ENCODE measurements at places on chromosomes 6 and 20.
A peak's percentile ranks its signal among the peaks of the same experiment; 100 is the strongest.

DNA sequence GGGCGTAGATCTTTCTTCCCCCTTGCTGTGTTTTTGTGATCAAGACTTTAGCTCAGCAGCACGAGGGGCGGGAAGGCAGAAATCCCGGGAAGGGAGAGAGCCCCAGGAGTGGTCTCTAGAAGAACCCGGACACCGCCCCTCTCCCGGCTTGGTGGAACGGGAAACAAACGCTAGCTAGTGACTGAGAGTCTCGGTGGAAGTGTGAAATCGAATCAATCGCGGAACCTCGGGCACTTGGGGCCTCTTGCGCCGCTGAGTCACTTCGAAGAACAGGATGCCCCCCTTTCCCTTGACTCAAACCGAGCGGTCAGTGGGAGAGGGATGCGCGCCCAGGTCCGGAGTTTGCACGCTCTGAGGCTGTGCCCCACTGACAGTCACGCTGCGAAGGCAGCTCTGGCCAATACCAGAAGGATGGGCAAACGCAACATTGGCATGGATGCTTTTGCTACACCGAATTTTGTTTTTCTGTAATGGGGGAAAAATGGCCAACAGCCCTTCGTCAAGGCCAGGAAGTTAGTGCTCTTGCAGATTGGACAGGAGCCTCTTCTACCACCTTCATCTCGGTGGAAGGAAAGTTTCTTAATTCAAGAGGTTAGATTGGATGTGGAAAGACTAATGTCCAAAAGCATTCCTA lies 1.6 kb upstream of the OLIG3 start:
- DNase-seq, result no peak

- DNase-seq, result no peak
Observed at GRCh38 chr20:25437153-25437581, 29.7 kb downstream of the GINS1 start.

GRCh38 chr6:108961985-108962384 lies 113.8 kb downstream of the ARMC2 start:
- DNase-seq, result no peak

DNA sequence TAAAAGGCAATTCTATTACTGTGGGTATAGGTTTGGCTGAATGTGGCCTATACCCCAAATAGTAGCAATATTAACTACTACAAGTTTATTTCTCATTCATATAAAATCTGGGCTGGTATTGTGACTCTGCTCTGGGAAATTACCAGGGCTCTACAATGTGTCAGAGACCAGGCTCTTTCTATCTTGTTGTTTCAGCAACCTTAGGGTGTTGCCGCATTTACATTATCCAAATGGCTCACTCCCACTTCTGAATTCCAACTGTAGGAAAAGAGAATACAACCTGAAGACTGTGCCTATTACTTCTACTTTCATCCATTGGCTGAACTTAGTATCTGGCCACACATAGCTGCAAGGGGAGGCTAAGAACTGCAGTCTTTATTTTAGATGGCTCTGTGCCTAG lies 106.7 kb upstream of the CENPW start:
- DNase-seq, result no peak

- no peak for DNase-seq
Observed at GRCh38 chr6:63795006-63795405, 159.4 kb downstream of the PHF3 start.

- DNase-seq, result no peak
Observed at GRCh38 chr6:142763205-142763604, 181.8 kb downstream of the HIVEP2 start.

- no peak for DNase-seq
Observed at GRCh38 chr6:134251320-134251719, 66.6 kb downstream of the SGK1 start.

- DNase-seq, result no peak
Observed at GRCh38 chr20:59994697-59995122, 36.5 kb downstream of the CDH26 start.

DNA sequence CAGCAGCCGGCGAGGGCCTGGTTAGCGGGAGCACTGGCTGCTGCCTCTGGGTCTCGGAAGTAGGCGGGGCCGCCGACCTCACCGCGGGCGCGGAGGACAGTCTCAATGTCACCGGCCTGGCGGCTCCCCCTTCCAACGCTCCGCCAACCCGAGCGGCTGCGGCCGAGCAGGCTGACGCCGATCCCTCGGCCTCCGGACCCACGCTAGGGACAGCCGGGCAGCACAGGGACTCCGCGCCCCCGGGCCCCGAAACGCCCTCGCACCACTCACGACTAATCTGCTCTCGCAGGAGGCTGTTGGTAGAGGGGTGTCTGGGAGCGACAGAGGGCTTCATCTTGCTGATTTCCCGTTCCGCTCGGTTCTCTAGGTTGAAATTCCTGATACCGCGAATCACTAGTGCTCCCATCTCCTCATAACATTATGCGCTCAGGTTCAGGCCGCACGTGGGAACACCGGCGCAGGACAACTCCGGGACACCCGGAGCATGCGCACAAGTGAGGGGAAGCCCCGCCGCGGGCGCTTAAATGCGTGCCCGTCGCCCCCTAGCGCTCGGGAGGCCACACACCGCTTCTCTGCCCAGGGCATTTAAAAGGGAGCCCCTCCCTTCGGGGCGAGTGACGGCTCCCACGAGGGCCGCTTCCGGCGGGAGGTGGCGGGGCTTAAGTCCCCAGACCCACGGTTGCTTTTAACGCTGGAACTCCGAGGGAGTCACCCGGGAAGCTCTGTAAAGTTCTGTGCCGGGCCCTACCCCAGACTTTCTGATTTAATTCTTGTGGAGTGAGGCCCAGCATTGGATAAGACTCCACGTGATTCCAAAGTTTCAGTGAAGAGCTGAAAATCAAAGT lies at the start of gene NDUFAF4:
Gene NDUFAF4, minus strand, starts transcription at position 496 of the 845 bp plus-strand sequence. Its CDS starts 90 bp downstream, at position 406.
- peak; percentile 93 for DNase-seq

- no peak for DNase-seq
Observed at GRCh38 chr6:108417027-108417426, 122.2 kb downstream of the AFG1L start.

- DNase-seq, result no peak
Observed at GRCh38 chr6:27873021-27873940, 38.9 kb downstream of the OR2B2 start.

GRCh38 chr6:100453701-100454521 lies 10.8 kb downstream of the SIM1 start:
- DNase-seq, result no peak

GRCh38 chr6:100101644-100102043 lies 107.6 kb upstream of the MCHR2 start:
- no peak for DNase-seq

- no peak for DNase-seq
Observed at GRCh38 chr20:13119583-13119982, 101.5 kb upstream of the ISM1 start.

DNA sequence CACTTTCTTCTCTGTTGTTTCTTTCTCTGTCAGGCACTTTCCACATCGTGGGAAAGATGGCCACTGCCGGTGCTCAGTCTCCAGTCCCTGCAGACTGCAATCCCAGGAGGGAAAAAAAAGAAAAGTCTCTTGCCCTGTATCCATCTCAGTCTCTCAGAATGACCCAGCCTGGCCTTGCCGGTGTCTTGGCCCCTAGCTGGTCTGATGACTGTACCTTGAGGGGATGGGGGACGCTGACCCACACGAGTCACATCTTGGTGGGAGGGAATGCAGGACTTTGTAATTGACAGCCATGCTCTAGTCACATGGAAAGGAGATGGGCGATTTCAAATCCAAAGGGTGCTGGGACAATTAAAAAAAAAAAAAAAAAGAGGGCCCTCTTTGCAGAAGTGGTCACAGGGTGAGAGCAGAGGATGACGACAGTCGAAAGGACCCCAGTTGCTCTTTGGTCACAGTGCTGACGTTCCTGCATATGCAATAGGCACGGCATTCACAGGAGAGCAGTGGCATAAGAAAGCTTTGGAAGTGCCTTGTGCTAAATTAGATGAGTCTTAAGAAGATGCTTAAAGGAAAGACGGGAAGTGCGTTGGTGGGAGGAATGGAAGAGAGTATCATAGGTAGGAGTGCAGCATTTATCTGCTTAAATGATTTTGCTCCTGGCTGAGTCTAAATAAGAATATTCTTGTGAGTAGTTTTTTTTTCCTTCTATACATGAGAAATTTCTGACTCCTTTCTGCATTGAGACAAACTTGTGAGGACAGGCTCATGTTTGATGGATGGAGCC lies 63.9 kb upstream of the AKAP12 start:
- no peak for DNase-seq

- DNase-seq, result no peak
Observed at GRCh38 chr6:138864343-138864890, 68.5 kb downstream of the ECT2L start.

DNA sequence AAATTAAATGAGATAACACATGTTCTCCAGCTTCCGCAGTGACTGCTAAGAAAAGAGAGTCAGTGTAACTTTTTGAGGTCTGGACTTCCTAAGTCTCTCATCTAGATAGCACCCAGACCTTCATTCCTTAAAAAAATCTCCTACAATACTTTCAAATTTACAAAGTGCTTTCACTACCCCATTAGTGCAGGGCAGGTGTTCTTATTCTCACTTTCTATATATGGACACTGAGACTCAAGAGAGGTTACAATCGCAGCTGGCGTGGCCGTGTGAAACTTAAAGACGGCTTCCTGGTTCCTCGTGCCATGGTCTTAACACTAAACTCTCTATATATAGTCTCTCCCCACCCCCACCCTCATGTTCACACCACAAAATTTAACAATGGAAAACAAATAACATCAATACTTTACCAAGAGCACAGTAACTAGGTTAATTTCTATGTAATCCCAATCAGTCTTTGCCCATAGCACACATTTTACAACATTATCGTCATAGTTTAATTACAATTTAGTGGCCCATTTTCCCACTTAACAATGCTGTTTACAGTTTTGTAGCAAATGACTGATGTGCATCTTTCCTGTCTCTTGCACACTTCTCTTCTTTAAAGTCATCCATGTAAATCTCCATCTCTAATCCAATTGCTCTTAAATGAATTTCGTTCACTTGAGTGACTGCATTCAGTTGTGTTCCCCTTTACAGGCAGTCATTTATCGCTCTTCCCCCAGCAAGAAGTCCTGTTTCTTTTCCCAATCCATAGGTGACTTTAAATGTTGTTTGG lies 78.8 kb upstream of the ARID1B start:
- DNase-seq, result no peak

DNA sequence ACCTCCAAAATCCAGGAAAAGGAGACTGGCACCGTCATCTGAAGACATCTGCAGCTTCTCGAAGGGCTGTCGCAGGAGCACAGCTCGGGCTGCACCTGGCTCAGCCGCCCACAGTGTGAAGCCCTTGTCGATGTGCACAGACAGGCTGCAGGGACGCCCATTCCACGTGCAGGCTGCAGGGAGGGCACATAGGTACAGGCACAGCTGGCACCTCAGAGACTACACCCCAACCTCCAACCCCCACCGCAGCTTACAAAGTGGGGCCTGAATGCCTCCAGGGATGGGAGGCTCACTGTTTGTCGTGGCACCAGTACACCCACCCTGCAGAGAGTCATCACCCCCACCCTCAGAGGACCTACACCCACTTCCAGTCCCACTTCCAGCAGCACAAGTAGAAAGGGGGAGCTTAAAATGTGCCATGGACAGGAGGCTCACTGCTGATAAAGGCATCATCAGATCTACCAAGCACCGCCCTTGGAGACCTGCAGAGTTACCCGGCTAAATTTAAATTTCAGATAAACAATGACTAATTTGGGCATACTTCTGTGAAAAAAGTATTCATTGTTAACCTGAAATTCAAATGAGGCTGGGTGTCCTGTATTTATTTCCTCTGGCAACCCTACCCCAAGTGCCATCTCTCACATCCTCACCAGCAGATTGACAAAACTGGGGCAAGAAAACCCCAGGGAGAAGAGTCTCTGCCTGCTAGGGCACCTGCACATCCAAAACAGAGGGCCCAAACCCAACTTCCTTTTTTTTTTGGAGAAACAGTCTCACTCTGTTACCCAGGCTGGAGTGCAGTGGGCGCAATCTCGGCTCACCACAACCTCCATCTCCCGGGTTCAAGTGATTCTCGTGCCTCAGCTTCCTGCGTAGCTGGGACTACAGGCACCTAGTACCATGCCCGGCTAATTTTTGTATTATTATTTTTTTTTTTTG lies 7.7 kb upstream of the CDK5RAP1 start:
- no peak for DNase-seq

GRCh38 chr6:107793191-107793590 lies 30.9 kb downstream of the SCML4 start:
- DNase-seq, result no peak

Measured in stimulated activated CD4-positive, alpha-beta T cell treated with anti-CD3 and anti-CD28 coated beads, TNF-alpha, amount 100 ng/mL, for 1 hour (primary cell).